ENCODE measurements at places on chromosomes 2 and 18.
A peak's percentile ranks its signal among the peaks of the same experiment; 100 is the strongest.

- peak; percentile 46 for DNase-seq
These were observed 22.9 kb upstream of the GPR55 start for GRCh38 chr2:230947908-230948365.

GRCh38 chr2:110716959-110717645, 15.3 kb upstream of the ACOXL start:
- no peak for DNase-seq

GRCh38 chr2:205338156-205338555, 344.1 kb upstream of the NRP2 start:
- no peak for DNase-seq

DNA sequence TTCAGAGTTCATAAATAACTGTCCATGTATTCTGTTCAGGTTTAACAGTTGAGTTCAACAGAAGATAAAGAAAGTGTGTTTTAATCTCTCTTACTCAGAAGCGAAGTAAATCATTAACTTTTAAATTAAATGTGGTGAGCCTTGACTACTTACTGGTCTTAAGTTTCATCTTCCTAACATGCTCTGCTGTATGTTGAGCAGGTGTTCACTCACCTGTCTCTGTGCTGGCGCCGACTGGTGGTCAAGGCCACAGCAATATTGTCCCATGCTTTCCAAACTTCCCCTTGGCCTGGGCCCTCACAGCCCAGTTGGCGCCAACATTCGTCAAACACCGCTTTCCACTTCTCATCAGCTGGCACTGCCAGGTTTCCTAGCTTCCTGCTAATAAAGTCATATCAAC, 17.0 kb upstream of the MPP4 start:
- DNase-seq = no peak

GRCh38 chr2:106322281-106322680, 128.2 kb upstream of the UXS1 start:
- DNase-seq = no peak

Data from breast epithelium (tissue), 4 donors.